ENCODE measurements at places on chromosomes 4 and X.

- no peak for DNase-seq
Observed at GRCh38 chr4:109294468-109295020, 7.9 kb downstream of the COL25A1 start.

DNA sequence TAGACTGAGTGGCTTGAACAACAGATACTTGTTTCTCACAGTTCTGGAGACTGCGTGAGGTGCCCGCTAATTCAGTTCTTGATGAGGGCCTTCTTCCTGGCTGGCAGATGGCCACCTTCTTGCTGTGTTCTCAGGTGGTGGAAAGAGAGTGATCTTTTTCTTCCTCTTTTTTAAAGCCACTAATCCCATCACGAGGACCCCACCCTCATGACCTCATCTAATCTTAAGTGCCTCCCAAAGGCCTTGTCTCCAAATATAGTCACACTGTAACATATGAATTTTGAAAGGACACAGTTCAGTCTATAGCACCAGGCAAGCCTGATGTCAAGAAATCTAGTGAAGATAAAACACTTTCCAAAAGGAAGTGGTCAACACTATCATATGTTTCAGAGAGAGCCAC, 12.4 kb downstream of the VAMP7 start:
- no peak for DNase-seq

DNA sequence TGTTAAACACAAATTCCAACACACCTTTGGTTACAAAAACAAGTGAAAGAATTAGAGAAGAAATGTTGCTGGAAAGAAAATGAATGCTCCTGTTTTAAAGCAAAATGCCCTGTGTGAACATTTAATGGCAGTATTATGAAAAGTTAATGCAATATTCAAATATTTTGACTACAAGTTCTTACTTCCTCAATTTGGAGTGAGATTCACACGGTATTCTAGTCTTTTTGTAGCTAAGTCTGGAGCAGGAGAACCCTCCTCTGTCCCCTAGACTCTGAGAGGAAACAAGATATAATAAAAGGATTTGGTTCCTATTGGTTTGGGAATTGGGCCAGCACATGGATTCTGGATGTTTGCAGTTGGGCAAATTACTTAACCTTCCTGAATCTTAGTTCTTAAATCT, 12.7 kb downstream of the MAD2L1 start:
- no peak for DNase-seq

- DNase-seq: no peak
Observed at GRCh38 chr4:79174490-79175252, 151.2 kb downstream of the NAA11 start.

DNA sequence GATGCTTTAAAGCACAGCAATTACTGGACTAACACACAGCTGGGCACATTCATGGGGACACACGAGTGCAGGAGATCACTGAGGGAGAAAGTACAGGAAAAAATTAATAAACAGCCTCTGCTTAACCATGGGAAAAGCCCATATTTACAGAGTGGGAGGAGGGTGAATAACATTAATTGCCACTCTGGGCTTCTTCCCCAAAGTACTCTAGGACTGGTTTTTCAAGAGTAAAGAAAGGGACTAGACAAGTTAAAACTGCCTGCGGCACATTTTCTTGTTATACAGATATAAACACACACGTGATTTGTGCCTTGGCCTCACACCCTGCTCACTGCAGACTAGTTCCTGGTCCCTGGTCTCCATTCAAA, 179.7 kb upstream of the TET2 start:
- DNase-seq: no peak

DNA sequence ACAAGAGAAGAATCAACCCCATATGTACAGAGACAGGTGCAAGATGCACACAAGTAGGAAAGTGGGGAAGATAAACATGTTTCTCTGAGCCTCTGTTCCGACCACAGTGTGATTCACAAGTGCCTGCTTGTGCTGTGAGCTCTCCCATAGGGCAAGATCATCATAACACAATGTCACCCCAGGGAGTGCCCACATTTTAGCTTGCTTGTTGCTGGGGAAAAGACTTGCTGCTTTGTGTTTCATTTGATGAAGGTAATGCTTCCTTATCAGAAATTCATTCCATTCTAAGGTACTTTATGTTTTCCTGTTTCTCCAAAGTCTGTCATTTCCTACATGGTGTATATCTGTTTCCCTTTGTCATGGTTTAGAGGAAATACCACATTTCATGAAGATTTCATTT, 304.5 kb upstream of the DIPK2B start:
- DNase-seq: peak; percentile 10

- no peak for DNase-seq
Observed at GRCh38 chr4:23455456-23456158, 434.2 kb downstream of the PPARGC1A start.

DNA sequence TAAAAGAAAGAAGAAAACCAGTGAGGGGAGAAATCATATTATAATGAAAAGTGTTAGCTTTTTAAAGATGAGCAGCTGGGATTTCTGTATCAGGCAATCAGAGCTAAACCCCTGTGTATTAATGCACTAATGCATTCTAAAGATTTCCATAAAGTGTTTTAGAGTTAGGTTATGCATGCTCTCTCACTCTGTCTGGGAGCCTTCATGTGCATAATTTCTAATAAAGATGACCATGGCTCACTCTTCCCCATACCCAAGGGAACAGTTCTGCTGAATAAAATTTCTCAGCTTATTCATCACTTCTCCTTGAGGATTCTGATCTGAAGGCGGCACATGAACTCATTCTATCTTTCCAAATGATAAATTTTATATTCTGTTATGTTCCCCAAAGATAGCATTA, 129.4 kb downstream of the DKK2 start:
- DNase-seq: no peak

GRCh38 chr4:76108467-76109181, 34.1 kb downstream of the ART3 start:
- no peak for DNase-seq

DNA sequence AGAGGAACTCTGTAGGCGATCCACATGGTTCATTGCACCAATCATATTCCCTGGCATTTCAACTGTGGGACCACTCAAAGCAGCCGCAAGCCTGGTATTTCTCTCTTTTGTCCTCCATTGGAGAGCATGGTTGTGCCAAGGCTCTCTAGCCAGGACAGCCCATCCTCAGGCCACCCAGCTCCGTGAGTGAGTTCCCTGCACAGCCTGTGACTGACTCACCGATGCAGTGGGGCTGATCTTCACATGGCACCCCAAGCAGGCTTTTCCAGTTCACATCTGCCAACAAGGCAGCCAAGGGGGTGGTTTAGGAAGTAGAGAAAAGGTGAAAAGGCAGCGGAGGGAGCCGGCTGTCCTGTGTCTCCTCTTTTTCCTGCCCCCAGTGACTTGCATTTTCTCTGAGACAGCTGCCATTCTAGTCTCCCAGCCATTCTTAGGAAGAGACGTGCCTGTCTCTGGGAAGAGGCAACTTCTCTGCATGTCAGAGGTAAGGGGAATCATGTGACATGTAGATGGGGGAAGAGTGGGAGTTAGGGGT, 69.2 kb downstream of the MID1IP1 start:
- no peak for DNase-seq

- DNase-seq: no peak
Observed at GRCh38 chr4:15737255-15737654, 34.4 kb downstream of the BST1 start.

DNA sequence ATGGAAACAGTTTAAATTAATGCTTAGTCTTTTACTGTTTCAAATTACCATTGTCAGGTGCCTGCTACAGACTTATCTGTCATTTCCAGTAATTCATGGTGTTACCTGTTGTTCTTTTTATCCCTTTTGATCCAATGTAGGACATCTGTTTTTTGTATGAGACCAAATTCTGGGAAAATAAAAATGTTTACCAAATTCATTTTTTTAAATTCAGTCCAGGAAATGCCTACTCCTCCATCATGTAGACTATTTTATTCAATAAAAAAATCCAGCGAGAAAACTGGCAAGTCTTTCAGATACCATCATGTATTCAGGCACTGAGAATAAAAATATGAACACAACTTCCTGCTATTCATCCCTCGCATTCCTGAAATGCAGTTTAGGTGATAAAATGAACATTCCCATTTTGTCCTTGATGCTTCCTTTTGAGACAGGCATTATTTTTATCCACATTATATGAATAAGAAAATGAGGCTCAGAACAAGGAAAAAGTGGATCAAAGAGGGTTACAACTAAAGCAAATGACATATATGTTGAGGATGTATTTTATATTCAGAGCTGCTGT, 584.2 kb downstream of the SPRY1 start:
- DNase-seq: no peak

- DNase-seq: no peak
Observed at GRCh38 chr4:1233641-1234308, 15.2 kb downstream of the CTBP1 start.

DNA sequence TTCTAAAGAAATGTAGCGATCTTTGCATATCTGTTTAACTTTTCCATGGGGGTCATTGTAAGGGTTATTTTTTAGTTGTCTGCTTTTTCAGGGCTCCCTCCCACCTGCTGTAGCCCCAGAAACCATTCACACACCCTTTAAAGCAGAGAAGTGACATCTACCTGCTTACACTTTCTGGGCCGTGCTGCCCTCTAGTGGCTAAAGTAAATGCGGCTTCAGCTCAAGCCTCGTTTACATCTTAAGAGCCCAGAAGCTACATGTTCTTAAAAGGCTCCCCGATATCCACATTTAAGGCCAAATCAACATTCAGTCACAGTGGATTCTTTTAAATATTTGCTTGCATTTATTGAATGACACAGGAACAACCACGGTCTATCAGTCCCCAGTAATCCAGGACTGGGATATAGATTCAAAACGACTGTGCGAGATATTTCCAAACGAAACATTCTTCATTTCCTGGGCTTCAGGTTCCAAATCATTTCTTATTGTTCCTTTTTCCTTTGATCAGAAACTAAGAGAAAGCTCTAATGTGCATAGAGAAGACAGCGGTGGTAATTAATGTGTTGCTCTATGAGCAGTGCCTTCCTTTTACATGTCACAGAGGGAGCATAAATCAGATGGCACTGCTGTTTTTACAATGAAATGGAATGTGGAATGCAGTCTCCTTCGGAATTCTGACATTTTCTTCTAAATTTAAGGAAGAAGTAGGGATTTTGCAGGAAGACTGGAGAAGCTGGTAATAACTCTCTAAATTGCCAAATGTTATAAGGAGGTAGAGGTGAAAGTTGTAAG, 119.9 kb downstream of the RASGEF1B start:
- peak; percentile 54 for DNase-seq
